Chondrocyte (in vitro differentiated cells): ENCODE measurements at places on chromosomes 13 and 19.

DNA sequence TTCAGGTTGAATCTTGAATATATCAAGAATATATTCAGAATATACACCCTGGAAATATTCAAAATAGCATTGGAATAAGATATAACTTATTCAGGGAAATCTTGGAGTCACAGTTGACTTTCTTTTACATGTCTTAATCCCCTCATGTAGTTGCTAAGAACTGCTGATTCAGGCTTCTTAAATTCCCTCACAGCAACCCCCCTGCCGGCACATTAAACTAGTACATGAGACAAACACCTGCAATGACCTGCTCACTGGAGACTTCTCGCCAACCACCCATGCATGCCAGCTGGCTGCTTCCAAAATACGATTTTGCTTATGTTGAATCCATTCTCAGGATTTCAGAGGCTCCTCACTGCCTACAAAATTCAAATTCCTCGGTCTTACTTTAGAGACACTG lies 997.1 kb downstream of the EFNB2 start:
- DNase-seq, result no peak

GRCh38 chr13:94236132-94236531 lies 243.3 kb downstream of the DCT start:
- no peak for DNase-seq

DNA sequence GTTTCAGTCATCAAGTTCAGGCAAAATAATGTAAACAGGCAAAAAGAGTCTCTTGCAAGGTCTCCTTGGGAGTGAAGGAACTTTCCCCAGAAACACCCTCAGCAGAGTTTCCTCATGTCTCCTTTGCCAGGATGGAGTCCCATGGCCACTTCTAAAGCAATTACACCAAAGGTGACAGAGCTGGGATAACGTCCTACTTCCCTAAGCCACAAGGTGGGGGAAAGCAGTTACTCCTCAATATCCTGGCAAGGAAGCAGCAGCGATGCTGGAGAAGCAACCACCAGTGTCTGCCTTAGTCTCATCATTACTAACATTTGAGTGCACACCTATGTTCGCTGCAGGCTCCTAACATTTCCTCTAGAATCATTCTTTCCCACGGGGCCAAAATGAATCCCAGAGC lies 88.6 kb downstream of the UBL3 start:
- DNase-seq, result no peak

GRCh38 chr13:32790731-32791130 lies 204.5 kb downstream of the PDS5B start:
- no peak for DNase-seq

- DNase-seq, result no peak
Measured at GRCh38 chr19:35805526-35806102, 7.0 kb downstream of the PRODH2 start.

GRCh38 chr13:64020126-64020525 lies 2604.5 kb upstream of the PCDH20 start:
- DNase-seq, result no peak

DNA sequence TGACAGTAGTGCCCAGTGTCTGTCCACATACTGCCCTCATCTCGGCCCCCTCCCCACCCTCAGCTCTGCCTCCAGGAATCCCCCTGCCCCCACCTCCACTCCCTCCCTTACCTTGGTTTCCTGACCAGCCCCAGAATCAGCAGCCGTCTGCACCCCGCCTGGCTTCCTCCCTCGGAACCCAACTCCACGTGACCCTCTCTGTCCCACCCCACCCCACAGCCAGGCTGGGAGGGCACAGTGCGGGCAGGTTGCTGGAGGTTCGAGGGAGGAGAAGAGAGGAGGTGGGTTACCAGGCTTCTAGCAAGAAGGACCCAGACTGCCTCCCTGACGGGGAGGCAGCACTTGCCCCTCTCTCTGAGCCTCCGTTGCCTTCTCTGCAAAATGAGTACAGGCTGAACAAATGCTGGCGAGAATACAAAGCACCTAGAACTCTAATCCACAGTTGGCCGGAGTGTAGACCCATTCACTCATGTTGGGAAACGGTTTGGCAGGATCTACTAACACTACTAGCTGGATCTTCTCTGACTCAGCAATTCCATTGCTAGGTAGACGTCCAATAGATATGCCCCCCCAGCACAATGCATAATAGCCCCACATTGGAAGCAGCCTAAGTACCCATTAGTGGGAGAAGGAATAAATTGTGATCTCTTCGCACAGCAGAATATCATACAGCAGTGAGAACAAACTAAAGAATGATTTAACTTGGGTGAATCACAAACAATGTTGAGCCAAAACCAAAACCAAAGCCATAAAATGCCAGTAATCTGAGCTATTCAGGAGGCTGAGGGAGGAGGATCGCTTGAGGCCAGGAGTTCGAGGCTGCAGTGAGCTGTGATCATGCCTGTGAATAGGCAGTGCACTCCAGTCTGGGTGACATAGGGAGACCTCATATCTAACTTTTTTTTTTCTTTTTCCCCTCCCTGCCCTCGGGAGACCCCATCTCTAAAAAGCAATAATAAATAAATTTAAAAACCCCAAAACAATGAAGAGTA lies at the start of gene RASAL3:
RASAL3 (minus strand) TSS at position 151 of the 992 bp plus-strand sequence. CDS start 186 bp downstream, outside the sequence.
- DNase-seq, result no peak

DNA sequence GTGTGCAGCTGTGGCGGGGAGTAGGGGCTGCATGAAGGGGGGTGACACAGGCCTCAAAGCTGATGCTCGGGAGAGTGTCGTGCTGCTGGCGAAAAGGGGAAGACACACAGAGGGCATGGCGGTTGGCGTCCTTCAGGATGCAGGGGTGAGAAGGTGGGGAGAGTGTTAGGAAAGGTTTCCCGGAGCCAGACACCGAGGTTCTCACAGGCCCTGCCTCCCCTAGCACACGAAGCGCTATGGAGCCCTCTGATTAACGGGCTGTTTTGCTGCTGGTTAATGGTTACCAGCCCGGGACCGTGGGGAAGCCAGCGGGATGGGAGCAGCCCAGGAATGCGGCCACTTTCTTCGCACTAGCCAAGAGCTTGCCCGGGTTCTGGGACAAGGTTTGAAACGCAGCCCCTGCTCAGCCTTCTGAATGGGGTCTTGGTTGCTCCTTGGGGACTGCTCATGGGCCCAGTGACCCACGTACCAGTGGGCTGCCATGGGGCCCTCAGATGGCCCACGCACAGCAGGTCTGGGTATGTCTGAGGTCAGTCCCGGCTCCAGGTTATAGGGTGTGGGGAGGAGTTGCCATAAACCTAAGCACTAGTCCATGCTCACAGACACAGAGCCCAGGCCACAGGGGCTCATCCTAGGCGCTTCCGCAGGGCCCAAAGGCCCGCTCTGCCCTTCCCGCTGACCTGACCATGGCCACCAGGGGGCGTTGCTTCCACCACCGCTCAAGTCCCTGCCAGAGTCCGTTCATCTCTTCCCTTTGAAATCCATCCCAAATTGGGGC lies 31.3 kb upstream of the ISYNA1 start:
- DNase-seq, result no peak

DNA sequence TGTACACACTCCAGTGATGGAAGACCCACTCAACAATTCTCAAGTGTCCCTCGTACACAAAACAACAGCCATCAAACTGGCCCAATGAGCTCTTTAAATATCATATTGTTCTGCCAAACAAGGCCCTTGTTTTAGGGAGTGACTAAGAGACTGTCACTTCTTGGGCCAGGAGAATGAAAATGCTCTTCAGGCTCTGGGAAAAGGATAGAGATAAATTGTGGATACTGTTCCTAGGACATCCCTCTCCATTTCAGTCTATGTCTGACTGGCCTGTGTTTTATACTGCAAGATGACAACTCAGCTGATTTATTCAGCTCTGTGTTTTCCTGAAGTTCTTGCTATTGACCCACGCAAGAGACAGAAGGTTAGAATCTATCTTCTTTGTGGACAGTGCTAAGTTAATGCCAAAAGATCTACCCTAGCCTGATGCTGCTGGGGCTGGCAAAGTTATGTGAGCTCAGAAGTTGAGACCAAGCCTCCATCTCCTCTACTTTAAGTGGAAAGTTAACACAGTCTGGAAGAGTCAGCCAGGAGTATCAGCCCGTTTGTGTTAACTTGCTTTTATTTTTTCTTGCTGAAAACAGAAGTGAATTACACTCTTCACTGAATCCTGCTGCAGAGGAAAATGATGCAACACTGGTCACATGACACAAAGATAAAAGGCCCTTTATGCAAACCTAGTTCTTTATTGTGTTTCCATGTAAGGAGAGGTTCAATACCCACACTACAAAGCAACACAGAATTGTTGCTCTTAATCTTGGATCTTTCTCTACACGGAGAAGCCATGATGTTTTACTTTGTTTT lies 14.6 kb downstream of the FRY start:
- DNase-seq, result no peak

DNA sequence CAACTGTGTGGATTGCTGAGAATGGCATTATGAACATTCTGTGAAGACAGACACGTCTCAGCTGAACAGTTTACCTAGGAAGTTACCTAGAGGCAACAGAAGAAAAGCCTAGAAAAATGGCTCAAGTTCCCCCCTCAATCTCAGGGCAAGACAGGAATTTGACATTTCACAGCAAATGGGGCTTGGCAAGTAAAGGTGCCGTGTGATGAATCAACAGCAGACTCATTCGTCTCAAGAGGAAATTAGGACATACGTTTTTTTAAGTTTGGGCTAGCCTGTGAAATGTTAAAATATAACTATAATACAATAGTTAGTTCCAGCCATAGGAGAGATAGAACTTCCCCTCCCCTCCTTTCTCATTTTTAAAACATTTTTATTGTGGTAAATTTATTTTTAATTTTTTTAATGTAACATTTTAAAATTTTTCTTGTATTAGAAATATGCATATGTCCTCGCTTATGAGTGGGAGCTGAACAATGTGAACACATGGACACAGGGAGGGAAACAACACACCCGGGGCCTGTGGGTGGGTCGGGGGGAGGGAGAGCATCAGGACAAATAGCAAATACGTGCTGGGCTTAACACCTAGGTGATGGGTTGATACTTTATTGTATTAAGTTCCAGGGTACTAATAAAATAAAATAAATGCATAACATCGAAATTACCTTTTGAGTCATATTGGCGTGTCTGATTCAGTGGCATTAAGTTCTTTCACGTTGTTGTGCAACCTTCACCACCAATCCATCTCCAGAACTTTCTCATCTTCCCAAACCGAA lies 116.0 kb downstream of the COL4A2 start:
- no peak for DNase-seq

DNA sequence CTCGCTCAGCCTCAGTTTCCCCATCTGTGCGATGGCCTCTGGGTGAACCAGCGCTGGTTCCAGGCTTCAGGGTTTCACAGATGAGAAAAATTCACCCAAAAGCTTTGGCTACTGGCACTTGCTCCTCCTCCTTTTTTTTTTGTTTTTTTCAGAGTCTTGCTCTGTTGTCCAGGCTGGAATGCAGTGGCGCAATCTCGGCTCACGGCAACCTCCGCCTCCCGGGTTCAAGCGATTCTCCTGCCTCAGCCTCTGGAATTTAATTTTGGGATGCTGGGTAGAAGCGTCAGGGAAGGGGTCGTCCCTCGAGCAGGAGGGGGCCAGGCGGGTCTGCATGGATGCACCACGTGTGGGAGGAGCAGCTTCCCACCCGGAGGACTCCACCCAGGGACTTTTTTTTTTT lies 7.0 kb downstream of the PRSS57 start:
- no peak for DNase-seq

- no peak for DNase-seq
Measured at GRCh38 chr19:34041925-34042521, 130.3 kb upstream of the LSM14A start.

- DNase-seq, result no peak
Measured at GRCh38 chr13:42055500-42056085, 7.1 kb downstream of the DGKH start.

- no peak for DNase-seq
Measured at GRCh38 chr19:20359933-20360720, 193.1 kb downstream of the ZNF486 start.

- no peak for DNase-seq
Measured at GRCh38 chr19:40315812-40316470, 30.8 kb upstream of the AKT2 start.

DNA sequence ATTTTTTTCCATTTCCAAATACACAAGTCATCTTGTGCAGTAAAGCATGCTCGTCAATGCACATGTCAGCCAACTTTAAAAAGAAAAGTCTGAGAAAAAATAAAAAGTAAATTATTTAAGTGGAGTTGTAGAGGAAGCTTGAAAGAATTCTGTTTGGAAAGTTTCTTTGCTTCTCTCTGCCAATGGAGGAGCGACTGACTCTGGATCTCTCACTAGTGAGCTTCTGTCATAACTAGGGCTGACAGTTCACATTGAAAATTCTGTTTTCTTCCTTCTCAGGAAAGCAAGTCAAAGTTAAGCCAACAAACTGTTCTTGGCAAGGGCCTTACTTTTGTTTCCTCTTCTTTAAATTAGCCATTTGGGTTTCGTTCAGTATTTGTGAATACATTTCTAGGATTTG lies 298.2 kb downstream of the POU4F1 start:
- DNase-seq, result no peak

DNA sequence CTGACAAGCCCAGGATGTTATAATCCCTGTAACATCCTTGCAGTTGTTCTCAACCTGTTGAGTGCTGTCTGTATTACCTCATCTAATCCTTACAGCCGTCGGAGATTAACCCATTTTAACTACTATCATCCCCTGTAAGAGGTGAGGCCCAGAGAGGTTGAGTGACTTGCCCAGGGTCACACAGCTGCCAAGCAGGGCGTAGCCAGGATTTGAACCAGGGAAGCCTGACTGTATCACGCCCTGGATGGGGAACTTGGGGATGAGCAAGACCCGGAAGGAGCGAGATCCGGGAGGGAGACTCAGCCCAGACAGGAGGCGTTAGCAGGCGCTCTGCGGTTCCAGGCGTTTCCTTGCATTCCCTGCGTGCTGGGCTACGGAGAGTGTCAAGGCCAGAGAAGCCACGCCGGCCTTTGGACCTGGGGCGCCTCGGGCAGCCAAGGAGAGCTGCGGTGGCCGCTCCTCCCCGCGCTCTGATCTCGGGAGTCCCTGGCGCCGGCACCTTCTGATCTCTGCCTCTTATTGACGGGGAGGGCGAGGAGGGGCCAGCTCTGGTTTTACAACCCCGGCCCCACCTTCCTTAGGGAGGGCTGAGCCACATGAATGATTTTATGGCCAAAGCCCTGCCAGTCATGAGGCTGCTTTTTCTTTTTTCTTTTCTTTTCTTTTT lies 6.2 kb downstream of the SULT2B1 start:
- no peak for DNase-seq

DNA sequence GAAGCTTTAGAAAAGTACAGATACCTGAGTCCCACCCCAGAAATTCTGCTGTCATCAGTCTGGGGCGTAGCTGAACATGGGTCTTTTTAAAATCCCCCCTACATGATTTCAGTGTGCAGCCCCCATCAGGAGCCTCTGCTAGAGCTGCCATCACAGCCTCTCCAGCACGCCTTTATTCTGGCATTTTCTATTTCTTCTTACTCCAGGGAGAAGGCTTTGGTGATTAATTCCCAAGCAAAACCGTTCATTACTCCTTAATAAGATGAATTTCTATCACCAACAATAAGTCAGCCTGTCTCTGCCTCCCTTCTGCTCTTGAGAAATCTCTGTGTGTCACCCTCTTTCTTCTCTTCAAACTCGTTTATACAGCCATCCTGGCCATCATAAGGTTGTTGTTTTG lies 160.3 kb downstream of the KATNAL1 start:
- no peak for DNase-seq

- DNase-seq, result no peak
Measured at GRCh38 chr13:32047793-32048192, 16.2 kb downstream of the FRY start.
